ENCODE measurements at places on chromosomes 1 and 21.

GRCh38 chr1:78468521-78468920, 22.3 kb upstream of the PTGFR start:
- DNase-seq: no peak

DNA sequence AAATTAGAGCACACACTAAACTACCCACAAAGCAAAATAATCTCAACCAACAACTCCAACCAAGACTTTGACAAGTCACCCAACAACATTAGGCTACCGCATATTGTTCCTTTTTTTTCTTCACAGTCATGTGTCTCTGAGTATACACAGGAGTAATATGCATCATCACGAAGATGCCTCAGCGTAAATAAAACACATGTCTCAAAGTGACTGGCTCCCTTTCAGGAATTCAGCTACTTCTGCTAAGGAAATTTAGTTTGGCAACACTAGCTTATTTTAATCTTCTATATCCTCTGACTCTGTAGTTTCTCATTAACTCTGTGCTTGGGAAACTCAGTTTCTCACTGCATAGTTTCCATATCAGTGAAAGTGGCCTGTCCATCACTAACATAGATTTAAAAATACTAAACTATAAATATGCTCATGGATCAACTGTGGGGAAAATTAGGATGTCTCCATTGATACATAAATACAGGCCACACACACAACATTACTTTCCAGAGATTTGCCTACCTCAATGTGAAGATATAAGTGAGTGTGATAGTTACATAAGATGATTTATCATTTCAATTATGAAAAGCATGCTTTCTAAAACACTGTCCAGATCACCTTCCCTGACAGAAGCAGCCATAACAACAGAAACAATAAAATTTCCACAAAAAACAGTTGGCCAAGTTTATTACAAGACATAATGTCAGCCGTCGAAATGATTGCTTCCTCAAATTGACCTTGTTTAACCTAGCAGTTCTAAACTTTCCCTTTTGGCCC, 113.2 kb downstream of the PTGER3 start:
- DNase-seq: no peak

DNA sequence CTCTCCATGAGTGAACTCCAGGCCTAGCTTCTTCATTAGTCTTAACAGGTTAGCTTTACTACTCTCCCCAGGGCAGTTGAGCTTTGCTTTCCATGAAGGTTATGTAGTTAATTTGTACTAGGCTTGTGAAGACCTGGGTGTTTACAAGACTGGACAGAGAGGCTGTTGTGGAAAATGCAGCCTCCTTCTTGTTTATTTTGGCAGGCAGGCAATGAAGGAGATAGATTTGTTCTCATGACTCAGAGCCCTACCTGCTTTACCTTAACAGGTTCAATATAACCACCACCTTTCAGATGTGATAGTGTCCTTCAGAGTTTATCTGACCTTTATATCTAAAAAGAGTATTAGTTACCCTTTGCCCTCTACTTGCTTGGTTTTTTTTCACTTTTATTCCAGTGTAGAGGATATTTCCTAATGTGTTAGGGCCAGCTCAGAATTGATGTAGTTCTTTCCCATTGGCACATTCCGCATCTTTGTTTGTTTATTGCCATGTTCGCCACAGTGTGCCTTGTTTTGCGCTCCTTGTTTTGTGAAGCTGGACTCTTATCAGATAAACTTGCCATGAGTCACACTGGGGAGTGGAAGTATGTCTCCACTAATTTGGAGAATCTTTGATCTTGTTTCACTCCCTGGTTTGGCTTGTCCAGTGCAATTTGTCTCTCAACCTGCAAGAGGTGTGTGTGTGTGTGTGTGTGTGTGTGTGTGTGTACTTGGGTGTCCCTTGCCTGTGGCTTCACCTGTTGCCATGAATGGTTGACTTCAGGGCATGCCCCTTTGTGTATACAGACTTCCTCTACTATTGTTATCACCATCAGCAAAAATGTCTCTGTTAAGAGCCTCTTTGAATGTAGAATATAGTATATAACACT, 87.4 kb upstream of the MACF1 start:
- no peak for DNase-seq

DNA sequence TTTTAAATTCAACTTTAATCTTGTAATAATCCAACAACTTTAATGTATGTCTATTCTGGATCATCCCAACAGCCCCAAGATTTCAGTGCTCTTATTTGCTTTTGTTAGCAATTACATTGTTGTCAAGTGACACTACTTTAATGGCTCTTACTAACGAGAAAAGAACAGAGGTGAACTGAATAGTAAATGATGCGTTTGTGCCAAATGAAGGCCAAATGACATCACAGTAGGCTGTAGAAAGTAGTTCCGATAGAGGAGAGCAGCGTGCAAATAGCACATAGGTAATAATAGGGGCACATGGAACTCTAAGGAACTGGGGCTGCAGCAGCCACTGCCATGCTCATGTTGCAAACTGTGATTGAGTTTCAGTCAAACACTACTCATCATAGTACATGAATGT, 301.9 kb downstream of the LMX1A start:
- no peak for DNase-seq

DNA sequence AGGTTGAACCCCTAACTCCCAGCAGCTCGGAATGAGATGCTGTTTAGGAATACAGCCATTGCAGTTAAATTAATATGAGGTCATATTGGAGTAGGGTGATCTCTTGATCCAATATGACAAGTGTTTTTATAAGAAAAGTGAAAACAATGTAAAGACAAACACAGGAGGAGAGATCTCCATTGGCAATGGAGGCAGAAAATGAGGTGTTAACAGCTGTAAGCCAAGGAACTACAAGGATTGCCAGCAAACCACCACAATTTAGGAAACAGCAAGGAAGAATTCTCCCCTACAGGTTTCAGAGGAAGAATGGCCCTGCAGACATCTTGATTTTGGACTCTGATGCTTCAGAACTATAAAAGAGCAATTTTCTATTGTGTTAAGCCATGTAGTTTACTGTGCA, 774.3 kb downstream of the MRPL39 start:
- DNase-seq: no peak

GRCh38 chr1:108080448-108080847, 115.5 kb upstream of the VAV3 start:
- no peak for DNase-seq

GRCh38 chr1:78650114-78650660, 556 bp downstream of the IFI44 start:
- peak; percentile 22 for DNase-seq

DNA sequence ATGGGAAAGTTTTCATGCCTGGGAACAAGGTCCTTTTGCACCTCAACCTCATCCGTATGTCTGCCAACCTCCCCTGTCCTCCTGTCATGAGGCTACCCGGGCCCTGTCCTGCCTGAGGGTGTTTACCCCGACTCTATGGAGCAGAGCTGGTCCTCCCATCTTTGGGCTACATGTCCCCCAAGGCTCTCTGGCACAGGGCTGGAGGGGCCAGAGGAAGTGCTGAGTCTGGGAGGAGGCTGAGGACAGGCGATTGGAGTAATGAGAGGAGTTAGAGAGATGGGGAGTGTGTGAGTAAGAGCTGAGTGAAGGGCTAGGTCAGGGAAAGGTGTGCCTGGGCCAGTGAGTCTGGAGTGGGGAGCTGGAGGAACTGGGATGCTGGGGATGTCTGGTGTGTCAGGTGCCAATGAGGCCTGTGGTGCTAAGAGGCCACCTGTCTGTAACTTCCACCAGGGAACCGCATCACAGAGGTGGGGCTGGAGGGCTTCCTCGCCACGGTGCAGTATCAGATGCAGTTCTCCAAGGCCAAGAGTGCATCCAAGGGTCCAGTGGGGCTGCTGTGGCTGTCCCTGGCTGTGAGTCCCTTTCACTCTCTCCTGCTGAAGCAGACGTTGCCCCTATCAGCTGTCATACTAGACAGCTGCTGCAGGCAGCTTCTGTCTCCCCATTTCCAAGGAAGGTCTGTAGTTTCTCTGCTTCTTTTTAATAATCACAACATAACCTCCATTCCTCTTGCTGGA, 11.7 kb downstream of the LRRC71 start:
- no peak for DNase-seq

GRCh38 chr21:16438761-16439160, 709.0 kb downstream of the USP25 start:
- DNase-seq: no peak

- no peak for DNase-seq
Measured at GRCh38 chr21:14492931-14493330, 53.2 kb downstream of the SAMSN1 start.

- no peak for DNase-seq
Measured at GRCh38 chr1:75412616-75413015, 198.3 kb downstream of the SLC44A5 start.

DNA sequence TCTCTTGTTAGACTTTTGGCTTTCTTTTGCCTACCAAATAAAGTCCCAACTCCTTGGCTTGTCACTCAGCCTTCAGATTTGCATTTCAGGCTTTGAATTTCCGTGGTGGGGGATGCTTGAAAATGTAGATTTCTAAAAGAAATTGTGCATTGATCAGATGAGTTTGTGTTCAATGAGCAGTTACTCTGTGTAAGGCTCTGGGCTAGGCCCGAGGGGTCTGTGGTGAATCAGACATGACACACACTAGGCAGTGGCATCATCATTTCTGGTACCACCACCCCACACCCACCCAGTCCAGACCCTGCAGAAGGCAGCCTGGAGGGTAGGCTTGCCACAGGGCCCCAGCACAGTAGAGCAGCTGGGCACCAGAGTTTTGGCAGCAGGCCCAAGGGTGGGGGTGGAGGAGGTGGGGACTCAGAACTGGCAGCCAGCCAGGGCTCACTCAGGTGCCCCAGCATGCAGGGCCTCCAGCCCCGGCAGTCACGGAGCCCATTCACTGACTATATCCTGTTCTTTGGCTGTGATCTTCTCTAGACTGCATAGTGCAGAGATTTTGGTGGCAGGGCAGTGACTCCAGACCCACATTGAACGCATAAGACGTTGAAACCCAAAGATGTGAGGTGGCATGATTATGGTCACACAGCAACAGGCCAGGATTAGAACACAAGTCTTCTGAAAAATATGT, 97.2 kb upstream of the ARTN start:
- DNase-seq: peak; percentile 37

Data from fibroblast of skin of right quadriceps (primary cell).